Activated CD4-positive, alpha-beta T cell treated with anti-CD3 and anti-CD28 coated beads for 36 hours (primary cell): ENCODE measurements at places on chromosomes 4 and X. TPM values are rescaled to one million over a fixed set of nuclear protein-coding genes. Genes with fewer than 3 reads are reported as not detected.

NXF2B gene
- total RNA-seq, result not detected

KCND1 gene
- 2.5 TPM for total RNA-seq

TNMD gene
- not detected for total RNA-seq

GSX2 gene
- not detected for total RNA-seq

PDZD4 gene
- 2.4 TPM for total RNA-seq

USP51 gene
- total RNA-seq, result 1.5 TPM

RIBC1 gene
- 0.46 TPM for total RNA-seq

USP38 gene
- total RNA-seq, result 17.4 TPM

MAGEB3 gene
- total RNA-seq, result not detected

ATP1B4 gene
- total RNA-seq, result not detected

STBD1 gene
- 0.09 TPM for total RNA-seq

TMEM271 gene
- not detected for total RNA-seq

NPNT gene
- total RNA-seq, result not detected

C4orf51 gene
- not detected for total RNA-seq

TLR6 gene
- 1.5 TPM for total RNA-seq

SGCB gene
- total RNA-seq, result 12.0 TPM

ZNF711 gene
- total RNA-seq, result 1.0 TPM

BST1 gene
- total RNA-seq, result 0.47 TPM

TRPC3 gene
- 1.1 TPM for total RNA-seq
